PC-3 (cell line): ENCODE measurements at places on chromosomes 13 and 19. TPM values are rescaled to one million over a fixed set of nuclear protein-coding genes. Genes with fewer than 3 reads are reported as not detected.

The FBXO17 gene
- not detected in 2 replicates for total RNA-seq

DNA sequence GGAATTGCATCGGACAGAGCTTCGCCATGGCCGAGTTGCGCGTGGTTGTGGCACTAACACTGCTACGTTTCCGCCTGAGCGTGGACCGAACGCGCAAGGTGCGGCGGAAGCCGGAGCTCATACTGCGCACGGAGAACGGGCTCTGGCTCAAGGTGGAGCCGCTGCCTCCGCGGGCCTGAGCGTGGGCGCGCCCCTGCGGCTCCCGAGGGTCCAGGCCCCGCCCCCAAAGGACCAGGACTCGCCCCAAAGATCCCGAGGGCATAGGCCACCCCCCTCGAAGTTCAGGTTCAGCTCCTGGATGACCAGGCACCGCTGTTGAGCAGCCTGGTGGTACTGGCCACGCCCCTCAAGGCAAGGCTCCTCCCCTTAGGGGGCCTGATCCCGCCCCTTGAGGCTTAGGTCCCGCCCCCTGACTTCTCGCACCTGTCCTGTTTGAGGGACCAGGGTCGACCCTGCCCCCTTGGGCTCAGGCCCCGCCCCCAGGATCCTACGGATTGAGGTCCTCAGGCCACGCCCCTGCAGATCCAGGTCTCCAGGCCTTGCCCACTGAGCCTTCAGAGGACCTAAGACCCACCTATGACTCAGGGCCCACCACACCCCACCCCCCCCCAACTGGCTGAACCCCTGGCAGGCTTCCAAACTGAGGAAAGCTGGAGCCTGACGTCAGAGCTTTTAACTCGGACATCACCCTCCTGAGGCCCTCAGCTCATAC is 43.1 kb downstream of the CYP4F22 start:
- no peaks in the 10 kb centered on the region for H3K27me3 ChIP-seq
- no peak overlapping the region for H3K27ac ChIP-seq
- no peaks in the 10 kb centered on the region for H3K36me3 ChIP-seq
- peak overlapping the region; percentile 74 for H3K4me3 ChIP-seq
- peak; percentile 51 for DNase-seq

The CEACAM7 gene
- total RNA-seq, result not detected in 2 replicates

The GAPDHS gene
- total RNA-seq, result not detected in 2 replicates

DNA sequence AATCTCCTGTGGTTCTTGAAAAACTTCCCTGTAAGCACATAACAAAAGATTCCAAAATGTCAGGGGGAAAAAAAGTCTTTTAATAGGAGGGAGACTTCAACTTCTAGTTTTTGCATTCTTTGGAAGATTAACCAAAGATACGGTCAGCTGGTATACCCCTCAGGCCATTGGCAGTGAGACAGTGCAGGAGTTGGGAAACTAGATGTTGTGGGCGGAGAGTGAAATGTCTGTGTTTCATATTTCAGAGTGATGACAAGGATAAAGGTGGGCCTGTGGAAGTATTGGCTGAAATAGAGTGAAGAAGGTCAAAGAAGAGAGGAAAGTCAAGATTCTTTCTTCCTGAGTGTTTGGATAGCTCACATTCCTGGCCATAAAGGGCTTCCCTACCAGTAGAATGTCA is 40.8 kb downstream of the CYP2B6 start:
- peak; percentile 79 for DNase-seq
- 0 out of 2 replicates have a peak, but pooled peaks cover 3% of the 10 kb centered on the region for H3K27me3 ChIP-seq
- no peak overlapping the region for H3K27ac ChIP-seq
- no peak overlapping the region for H3K4me3 ChIP-seq
- H3K4me1 ChIP-seq, result peaks cover 15% of the 10 kb centered on the region

The PSPN gene
- total RNA-seq, result 2.4 and 3.1 TPM in 2 replicates

DNA sequence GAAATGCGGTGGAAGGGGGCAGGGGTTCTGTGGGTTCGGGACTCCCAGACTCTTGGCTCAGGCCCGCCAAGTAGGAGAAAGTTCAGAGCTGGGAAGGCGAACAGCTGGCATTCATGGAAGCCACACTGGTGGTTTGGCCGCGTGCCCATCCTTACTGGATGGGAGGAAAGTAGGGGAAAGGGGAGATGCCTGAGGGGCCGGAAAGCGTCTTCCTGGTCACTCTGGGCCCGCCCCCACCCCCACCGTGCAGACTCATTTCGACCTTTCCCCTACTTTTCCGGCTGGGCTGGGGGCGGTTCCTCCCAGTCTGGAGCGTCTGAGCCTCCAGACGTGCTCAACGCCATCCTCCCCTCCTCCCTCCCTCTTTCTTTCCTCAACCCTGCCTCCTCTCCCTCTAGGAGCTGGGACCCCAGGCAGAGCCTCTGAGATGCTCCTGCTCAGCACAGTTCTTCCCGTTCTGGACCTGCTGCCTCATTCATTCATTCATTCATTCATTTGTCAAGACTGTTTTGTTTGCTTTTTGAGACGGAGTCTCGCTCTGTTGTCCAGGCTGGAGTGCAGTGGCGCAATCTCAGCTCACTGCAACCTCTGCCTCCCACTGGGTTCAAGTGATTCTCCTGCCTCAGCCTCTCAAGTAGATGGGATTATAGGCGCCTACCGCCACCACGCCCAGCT is 3.5 kb downstream of the ANGPTL4 start:
- H3K27me3 ChIP-seq, result no peaks in the 10 kb centered on the region
- peaks cover 32% of the 10 kb centered on the region for H3K4me1 ChIP-seq
- no peak overlapping the region for H3K4me3 ChIP-seq
- H3K36me3 ChIP-seq, result no peaks in the 10 kb centered on the region
- DNase-seq, result peak; percentile 97
- no peak overlapping the region for H3K27ac ChIP-seq

DNA sequence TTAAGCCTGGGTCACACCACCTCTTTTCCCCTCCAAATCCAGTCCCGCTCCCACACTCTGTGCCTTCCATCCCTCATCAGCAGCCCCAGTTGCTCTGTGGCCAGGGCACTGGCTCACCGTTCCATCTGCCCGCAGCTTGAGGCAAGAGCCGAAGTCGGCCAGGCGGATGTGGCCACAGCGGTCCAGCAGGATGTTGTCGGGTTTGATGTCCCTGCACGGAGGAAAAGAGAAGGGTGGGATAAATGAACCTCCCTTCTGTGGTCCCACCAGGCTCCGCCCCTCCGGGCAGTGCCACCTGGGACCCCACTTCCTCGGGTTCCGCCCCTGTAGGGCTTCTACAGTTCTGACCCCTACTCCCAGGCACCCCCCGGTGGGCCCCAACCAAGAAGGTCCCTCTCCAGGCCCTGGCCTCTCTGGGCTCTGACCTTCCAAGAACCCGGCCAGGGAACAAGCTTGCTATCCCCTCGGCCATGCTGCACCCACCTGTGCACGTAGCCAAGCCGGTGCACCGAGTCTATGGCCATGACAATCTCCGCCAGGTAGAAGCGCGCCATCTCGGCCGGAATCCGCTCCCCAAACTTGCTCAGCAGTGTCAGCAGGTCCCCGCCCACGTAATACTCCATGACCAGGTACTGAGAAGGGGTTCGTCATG is 4.2 kb downstream of the DMPK start:
- no peak overlapping the region for H3K4me3 ChIP-seq
- H3K36me3 ChIP-seq, result no peaks in the 10 kb centered on the region
- H3K4me1 ChIP-seq, result peaks cover 41% of the 10 kb centered on the region
- H3K27ac ChIP-seq, result no peak overlapping the region

The OR7D4 gene
- not detected in 2 replicates for total RNA-seq

DNA sequence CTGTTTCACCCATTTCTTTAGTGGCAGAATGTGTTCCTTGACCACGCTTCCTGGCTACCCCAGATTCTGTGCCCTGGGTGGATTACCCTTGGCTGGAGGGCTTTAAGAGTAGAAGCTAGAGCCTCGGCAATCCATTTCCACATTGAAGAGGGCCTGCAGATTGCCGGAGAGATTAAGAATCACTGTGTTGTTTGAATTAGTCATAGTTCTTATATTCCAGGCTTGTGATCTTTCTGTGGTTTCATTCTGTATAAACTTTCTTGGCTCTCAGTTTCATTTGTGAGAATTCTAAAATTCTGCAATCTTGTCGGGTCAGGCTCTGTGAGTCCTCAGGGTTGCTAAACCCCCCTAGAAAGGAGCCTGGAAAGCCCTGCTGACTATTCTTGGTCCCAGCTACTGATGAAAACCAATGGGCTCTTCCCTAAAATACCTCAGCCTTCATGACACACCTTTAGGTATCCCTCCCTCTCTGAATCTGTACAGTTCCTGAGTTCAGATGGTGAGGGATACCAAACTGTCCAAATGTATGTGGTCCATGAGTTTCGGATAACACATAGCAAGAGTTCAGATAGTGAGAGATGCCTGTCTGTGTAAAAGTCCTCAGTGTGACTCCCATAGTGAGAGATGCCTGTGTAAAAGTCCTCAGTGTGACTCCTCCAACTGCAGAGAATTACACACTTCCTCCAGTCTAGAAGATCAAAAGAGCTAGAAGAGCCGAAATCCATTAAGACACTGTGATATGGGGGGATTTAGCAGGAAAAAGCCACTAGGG is 4.3 kb downstream of the PHF11 start:
- peak overlapping the region; percentile 23 for H3K27ac ChIP-seq
- no peaks in the 10 kb centered on the region for H3K36me3 ChIP-seq
- H3K4me1 ChIP-seq, result peaks cover 16% of the 10 kb centered on the region
- peak; percentile 46 for DNase-seq

GRCh38 chr19:58351990-58352755 is 1.1 kb downstream of the A1BG start:
- no peaks in the 10 kb centered on the region for H3K4me1 ChIP-seq
- no peak overlapping the region for H3K27ac ChIP-seq
- no peak for DNase-seq
- peaks cover 26% of the 10 kb centered on the region for H3K27me3 ChIP-seq
- no peaks in the 10 kb centered on the region for H3K36me3 ChIP-seq

- H3K4me1 ChIP-seq, result no peaks in the 10 kb centered on the region
- H3K4me3 ChIP-seq, result no peak overlapping the region
- H3K27me3 ChIP-seq, result no peaks in the 10 kb centered on the region
- DNase-seq, result no peak
Observed at GRCh38 chr13:30193279-30194234, 113.8 kb downstream of the KATNAL1 start.

The C1QTNF9 gene
- 0.11 TPM in 1 of 2 replicates, not detected in the other for total RNA-seq

DNA sequence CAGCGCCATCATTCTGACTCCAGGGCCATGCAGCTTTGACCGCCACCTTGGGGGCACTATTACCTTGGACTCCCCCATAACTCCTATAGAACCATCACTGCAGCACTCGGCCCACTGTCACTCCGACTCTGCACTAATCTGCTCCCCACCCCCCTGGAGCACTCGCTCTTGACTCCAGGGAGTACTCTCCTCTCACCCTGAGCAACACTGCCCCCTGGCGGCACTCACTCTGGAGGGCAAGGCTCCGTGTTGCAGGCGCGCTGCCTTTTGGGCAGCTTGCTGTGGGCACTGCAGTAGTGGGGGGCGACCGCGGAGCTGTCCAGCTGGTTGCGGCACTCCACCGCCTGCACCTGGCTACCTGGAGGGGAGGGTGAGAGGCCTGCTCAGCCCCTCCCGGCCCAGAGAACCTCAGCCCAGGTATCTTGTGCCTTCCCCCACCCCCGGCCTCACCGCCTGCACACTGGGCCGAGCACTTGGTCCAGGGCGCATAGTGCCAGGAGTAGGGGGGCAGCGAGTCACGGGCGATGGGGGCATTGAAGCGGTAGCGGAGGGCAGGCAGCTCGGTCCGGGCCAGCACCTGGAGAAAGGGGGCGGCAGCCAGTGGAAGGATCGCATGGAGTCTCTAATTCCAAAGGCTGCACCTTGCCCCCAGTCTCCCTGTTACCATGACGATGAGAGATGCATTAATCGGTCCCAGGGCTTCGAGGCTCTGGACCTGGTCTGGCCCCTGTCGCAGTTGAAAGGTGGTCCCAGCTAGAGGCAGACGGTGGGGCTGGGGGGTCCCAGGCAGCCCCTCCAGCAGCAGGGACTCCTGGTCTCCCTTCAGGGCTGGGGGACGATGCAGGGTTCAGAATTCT is 8.9 kb upstream of the MYO1F start:
- no peak overlapping the region for H3K4me3 ChIP-seq
- DNase-seq, result peak; percentile 85
- H3K36me3 ChIP-seq, result no peaks in the 10 kb centered on the region
- peaks cover 13% of the 10 kb centered on the region; the same call in 1 of the 2 replicates for H3K27me3 ChIP-seq
- H3K4me1 ChIP-seq, result no peaks in the 10 kb centered on the region
- H3K27ac ChIP-seq, result no peak overlapping the region

- DNase-seq, result no peak
- peaks cover 8% of the 10 kb centered on the region; the same call in 1 of the 2 replicates for H3K27me3 ChIP-seq
- no peak overlapping the region for H3K4me3 ChIP-seq
- no peak overlapping the region for H3K27ac ChIP-seq
- no peaks in the 10 kb centered on the region for H3K36me3 ChIP-seq
Observed at GRCh38 chr19:29379257-29380021, 146.4 kb upstream of the VSTM2B start.
